ENCODE measurements at places on chromosomes 4 and X. TPM values are rescaled to one million over a fixed set of nuclear protein-coding genes. Genes with fewer than 3 reads are reported as not detected.

Gene PNMA3
- total RNA-seq, result not detected

GRCh38 chrX:106457802-106458201, 154.0 kb upstream of the RADX start:
- H3K36me3 ChIP-seq, result no peaks in the 10 kb centered on the region
- H3K4me3 ChIP-seq, result no peak overlapping the region
- H3K27me3 ChIP-seq, result no peaks in the 10 kb centered on the region

- no peak overlapping the region for H3K4me3 ChIP-seq
- no peak overlapping the region for H3K27ac ChIP-seq
- H3K36me3 ChIP-seq, result no peaks in the 10 kb centered on the region
- DNase-seq, result no peak
- H3K27me3 ChIP-seq, result no peaks in the 10 kb centered on the region
- peaks cover 12% of the 10 kb centered on the region for H3K4me1 ChIP-seq
Observed at GRCh38 chrX:110401135-110401534, 42.5 kb downstream of the RTL9 start.

DNA sequence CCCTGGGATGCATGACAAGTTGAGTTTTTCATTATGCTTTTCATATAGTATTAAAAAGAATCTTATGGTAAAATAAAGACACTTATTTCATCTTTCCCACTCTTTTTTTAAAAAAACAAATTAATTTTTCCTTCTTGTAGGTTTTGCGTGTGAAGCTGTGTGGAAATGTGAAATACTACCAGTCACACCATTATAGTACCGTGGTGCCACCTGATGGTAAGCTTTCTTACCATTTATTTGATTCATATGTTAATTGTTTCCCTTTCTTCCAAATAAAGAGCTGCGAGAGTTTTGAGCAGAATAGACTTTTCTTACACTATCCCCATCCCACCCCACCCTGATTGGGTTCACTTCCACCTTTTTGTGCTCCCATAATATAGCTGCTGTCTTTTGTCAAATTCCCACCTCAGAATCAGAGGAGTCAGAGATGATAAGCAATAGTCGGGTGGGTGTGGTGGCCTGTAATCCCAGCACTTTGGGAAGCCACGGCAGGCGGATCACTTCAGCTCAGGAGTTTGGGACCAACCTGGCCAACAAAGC, 44.3 kb downstream of the CASP6 start:
- H3K27ac ChIP-seq, result no peak overlapping the region
- DNase-seq, result no peak
- no peaks in the 10 kb centered on the region for H3K36me3 ChIP-seq

- DNase-seq, result no peak
- no peak overlapping the region for H3K27ac ChIP-seq
- H3K4me3 ChIP-seq, result no peak overlapping the region
- H3K27me3 ChIP-seq, result no peaks in the 10 kb centered on the region
- H3K4me1 ChIP-seq, result no peaks in the 10 kb centered on the region
Observed at GRCh38 chrX:12871257-12871656, 4.4 kb downstream of the TLR7 start.

Gene CXorf65
- not detected for total RNA-seq

DNA sequence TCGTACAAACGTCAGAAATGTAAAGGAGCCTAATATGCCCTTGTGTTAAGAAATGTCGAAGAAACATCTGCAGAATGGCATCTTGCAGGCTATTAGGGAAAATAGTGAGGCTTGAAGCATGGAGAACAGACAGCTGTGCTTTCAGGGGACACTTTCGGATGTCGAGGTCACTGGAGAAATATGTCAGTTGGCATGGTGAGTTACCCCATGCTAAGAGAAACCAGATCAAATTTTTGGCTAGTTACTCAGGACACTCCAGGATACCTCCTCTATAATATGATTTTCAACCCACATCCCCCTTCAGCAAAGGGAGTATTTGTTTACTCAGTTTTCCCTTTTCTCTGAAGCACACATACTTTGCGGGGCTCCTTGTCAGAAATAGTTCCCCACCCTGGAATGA, 171.4 kb downstream of the GPC3 start:
- H3K4me3 ChIP-seq, result no peak overlapping the region
- no peaks in the 10 kb centered on the region for H3K27me3 ChIP-seq
- DNase-seq, result no peak
- H3K4me1 ChIP-seq, result no peaks in the 10 kb centered on the region
- H3K36me3 ChIP-seq, result no peaks in the 10 kb centered on the region
- no peak overlapping the region for H3K27ac ChIP-seq

Measured in Caco-2 (cell line).